HEK293T (cell line): ENCODE measurements at places on chromosomes 13 and 19.

DNA sequence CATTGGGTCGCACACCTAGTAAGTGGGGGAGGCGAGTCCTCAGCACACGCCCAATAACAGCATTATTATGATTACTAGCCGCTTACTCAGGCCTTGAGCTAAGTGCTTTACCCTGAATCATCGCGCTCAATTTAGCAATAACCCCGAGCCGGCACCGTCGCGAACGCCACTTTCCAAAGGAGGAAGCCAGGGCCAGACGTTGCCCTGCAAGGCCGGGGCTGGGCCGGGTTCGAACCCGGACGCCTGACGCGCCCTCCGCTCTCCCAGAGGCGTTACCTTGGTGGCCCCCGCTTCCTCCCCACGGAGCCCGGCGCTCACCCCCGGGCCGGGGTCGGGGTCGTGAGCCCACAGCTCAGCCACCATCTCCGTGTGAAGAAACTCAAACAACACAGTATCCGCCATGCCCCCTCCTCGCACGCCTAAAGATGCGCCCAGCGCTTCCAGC, at the start of gene TRAPPC6A:
Gene TRAPPC6A, minus strand, starts transcription at position 421 of the 445 bp plus-strand sequence. Its CDS starts 19 bp downstream, at position 402.
- DNase-seq, result no peak

- no peak for DNase-seq
Measured at GRCh38 chr13:95530178-95530577, 22.3 kb upstream of the CLDN10 start.

DNA sequence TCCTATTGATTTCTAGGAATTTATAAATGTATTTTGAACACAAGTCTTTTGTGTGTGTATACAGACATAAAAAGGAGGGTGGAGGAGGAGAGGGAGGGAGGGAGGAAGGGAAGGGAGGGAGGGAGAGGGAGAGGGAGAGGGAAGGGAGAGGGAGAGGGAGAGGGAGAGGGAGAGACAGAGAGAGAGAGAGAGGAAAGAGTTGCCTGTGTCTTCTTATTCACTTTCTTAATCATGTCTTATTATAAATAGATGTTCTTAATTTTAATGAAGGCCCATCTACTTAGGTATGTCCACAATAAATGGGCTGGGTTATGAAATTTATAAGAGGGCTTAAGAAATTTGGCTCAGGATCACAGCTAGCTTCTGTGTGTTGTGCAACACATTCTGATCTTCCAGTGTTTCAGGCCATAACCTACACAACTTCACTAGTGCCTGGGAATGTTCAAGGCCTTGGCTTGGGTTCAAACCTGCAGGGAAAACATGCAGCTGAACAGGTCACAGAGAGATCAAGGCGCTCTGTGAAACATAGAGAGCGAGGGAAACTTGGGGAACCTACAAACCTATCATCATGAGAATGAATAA, 39.3 kb downstream of the ZNF45 start:
- no peak for DNase-seq

DNA sequence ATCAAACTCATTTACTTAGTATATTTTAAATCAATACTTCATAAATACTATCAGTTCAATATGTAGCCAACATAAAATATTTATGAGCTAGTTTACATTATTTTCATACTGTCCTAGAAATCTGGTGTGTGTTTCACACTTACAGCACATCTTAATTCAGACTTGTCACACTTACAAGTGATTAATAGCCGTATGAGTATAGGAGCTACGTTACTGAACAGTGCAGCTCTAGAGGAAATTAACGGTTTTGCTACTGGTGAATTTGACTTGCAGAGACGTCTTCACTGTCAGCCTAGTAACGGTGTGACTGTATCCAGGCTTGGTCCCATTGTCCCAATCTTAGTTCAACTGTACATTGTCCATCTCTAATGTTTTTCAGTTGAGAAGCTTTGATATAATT, 33.7 kb upstream of the POSTN start:
- DNase-seq, result no peak

DNA sequence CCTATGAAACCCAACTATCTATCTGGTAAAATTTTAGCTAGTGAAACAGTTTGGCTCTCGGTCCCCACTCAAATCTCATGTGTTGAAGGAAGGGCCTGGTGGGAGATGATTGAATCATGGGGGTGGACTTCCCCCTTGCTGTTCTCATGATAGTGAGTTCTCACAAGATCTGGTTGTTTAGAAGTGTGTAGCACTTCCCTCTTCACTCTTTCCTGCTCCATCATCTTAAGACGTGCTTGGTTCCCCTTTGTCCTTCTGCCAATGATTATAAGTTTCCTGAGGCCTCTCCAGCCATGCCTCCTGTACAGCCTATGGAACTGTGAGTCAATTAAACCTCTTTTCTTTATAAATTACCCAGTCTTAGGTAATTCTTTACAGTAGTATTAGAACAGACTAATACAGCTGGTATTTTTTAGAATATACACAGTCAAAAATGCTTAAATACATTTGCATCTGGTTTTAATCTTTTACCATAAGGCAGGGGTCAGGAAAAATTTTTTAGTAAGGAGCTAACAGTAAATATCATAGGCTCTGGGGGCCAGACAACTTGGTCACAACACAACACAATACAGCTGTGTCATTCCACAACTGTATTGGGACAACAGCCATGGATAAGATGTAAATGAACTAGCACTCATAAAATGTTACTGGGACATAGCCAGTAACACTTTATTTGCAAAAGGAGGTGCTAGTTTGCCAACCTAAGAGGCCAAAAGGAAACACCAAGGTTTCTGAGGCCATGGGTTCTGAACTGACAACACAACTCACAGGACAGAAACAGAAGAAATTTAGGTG, 24.3 kb downstream of the DZIP1 start:
- no peak for DNase-seq

GRCh38 chr13:44620057-44620456, 43.9 kb upstream of the TSC22D1 start:
- DNase-seq, result no peak

DNA sequence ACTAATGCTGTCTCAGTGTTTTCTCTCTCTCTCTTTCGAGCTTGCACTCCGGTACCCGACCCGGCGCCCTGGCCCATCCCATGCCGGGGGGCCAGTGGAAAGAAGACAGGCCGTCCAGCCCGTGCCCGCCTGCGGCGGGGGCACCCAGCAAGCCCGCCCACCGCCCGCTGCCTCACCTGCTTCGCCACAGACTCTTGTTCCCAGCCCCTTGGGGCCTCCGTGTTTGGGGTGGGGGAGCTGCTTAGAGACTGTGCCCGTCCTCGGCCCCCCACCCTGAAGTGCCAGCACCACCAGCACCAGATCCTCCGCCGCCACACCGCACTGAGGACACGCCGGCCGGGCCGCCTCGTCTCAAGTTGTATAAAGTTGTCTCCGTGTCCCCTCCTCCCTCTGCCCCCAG, 2.4 kb downstream of the LENG9 start:
- DNase-seq, result no peak

DNA sequence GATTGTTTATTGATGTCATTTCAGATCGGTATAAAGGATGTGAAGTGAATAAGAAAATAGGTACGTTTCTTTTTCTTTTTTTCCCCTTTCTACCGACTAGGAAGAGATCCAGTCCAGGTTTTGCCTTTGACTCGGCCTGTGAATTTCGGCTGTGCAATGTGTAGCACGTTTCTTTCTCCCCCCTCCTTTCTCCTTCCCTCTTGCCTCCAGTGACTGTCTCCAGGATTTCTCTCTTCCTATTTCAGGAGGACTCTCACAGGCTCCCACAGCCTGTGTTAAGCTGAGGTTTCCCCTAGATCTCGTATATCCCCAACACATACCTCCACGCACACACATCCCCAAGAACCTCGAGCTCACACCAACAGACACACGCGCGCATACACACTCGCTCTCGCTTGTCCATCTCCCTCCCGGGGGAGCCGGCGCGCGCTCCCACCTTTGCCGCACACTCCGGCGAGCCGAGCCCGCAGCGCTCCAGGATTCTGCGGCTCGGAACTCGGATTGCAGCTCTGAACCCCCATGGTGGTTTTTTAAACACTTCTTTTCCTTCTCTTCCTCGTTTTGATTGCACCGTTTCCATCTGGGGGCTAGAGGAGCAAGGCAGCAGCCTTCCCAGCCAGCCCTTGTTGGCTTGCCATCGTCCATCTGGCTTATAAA, at the start of gene GPC6:
Gene GPC6, plus strand, starts transcription at position 185 of the 657 bp plus-strand sequence.
- peak; percentile 83 for DNase-seq

DNA sequence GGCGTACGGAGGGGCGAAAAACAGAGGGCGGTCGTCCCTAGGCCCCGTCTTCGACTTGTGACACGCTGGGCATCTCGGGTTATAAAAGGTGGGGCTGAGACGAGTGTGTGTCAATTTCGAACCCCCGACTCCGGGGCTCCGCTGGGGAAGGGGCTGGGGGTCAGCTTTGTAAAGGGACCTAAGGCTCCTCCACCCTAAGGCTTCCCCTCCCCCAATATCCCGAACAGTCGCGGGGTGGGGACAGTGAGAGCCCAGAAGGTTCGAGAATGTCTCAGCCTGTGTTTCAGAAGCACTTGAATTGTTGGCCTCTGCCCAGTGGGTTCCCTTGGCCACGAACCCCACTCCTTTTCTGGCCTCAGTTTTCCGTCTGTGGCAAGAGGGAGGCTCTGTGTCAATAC, 450 bp downstream of the SELENOW start:
- no peak for DNase-seq

- no peak for DNase-seq
Measured at GRCh38 chr13:49512578-49512977, 16.8 kb downstream of the PHF11 start.

DNA sequence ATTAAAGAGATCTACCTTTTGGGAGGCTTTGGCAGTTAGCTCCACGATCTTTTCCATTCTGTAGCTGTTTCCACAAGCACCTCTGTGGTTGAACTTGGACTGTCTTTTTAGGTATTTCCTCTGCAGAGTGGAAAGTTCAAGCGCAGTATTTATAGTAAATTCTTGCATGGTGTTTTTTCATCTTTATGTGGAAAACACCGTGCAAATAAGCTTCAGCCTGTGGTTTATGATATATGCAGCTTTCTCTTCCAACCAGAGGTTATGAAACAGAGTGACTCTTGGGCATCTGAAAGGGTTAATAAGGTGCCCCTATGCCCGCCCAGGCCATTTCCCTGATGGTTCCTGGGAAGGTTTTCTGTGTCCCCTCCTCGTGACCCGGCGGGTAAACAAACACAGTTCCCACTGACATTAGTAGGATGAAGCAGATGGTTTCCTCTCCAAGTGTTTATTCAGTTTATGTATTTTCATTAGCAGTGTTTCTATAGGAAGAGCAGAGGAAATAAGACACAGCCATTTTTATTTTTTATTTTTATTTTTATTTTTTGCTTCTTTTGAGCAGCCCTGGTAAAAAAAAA, 39.7 kb upstream of the RNF113B start:
- DNase-seq, result no peak

- no peak for DNase-seq
Measured at GRCh38 chr13:108877300-108877699, 247.9 kb downstream of the MYO16 start.

GRCh38 chr13:106617561-106617960, 49.6 kb upstream of the ARGLU1 start:
- DNase-seq, result no peak

DNA sequence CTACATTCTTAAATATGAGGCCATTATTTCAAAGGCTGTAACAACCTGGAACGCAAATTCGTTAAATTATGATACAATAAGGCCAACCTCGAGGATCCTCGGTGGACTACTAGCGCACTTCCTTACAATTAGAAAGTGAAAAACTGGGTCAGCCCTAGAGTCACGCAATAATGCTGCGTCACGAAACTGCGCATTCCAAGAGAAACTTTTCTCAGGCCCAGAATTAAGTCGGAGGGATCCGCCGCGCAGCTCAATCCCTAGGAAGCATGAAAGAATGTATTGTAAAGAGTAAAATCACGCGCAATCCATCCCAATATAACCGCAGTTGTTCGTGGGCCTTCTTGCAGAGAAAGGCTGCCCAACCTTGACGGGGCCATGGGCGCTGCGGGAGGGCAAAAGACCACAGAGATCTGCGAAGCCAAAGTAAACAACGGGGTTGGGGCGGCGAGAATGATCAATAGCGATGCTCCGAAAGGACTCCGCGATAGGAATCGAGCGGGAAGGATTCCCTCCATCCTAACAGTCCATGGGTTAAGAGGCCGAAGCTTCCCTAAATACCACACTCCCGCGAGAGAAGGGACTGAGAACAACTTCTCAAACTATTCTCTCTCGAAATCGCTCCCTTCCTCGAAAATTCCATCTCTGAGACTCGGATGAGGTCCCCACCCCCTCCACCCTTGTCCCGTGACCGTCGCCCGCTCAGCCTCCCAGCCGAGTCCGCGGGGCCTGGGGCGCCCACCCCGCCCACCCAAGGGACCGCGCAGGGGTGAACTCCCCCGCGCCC, 564 bp downstream of the SPART start:
- DNase-seq, result peak; percentile 39

DNA sequence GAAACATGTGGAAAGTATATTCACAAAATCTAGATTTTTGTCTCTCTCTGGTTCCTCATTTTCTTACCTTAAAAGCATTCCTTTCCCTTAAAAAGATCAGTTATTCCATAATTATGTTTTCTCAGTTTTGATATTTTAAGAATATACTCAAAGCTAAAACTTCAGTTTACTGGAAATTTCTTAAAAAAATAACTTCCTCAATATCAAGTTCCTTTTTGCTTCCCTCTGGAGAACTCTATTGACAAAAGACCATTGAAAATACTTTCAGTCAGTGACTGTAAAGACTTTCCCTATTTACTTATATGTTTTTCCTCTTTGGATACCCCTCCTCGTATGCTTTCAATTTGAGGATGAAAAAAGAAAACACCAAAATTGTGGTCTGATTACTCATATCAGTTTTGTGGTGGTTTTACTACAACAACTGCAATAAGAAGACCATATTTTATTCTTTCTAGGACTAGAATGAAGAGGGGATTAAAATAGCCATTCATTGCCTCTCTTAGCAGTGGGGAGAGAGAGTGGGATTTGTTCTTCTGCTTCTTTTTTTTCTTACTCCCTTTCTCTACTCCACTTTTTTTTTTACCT, 113.2 kb downstream of the ESD start:
- no peak for DNase-seq

DNA sequence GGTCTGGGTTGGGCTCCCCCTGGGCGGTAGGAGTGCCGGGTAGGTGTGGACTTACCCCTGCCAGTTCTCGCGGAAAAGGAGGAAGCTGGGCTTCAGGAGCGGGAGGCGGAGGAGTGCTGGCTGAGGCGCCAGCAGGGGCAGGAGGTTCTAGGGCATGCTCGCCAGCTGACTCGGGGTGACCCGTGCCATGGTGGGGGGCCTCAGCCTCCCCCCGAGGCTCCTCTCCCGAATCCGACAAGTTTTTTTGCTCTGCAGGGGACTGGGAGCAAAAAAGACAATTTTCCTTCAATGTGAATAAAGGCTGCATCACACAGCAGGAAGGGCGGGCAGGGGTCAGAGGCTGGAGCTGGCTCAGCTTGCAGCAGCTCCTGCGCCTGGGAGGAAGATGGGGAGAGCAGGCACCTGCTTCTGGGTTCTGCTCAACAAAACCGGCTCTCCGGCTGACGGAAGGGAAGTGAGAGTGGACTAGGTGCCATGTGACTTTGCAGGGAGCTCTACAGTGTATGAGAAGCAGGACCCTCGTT, 26.5 kb downstream of the RANBP3 start:
- DNase-seq, result no peak

DNA sequence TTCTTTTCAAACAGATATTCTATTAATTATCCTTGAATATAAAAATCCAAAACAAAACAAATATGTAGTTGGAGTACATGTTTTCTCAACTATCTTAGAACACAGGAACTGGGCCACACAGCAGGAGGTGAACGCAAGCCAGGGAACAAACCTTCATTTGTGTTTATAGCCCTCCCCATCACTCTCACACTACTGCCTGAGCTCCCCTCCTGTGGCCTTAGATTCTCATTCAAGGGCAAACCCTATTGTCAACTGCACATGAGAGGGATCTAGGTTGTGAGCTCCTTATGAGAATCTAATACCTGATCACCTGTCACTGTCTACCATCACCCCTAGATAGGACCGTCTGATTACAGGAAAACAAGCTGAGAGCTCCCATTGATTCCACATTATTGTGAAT, 427.1 kb upstream of the PRR20A start:
- DNase-seq, result no peak
